Activated CD4-positive, alpha-beta T cell treated with anti-CD3 and anti-CD28 coated beads, Interleukin-2, Interleukin-6, amounts not matched to agents 100 ng/mL and 50 ng/mL, durations not matched to agents 16 hours and 8 hours (primary cell): ENCODE measurements at places on chromosomes 4 and X.

DNA sequence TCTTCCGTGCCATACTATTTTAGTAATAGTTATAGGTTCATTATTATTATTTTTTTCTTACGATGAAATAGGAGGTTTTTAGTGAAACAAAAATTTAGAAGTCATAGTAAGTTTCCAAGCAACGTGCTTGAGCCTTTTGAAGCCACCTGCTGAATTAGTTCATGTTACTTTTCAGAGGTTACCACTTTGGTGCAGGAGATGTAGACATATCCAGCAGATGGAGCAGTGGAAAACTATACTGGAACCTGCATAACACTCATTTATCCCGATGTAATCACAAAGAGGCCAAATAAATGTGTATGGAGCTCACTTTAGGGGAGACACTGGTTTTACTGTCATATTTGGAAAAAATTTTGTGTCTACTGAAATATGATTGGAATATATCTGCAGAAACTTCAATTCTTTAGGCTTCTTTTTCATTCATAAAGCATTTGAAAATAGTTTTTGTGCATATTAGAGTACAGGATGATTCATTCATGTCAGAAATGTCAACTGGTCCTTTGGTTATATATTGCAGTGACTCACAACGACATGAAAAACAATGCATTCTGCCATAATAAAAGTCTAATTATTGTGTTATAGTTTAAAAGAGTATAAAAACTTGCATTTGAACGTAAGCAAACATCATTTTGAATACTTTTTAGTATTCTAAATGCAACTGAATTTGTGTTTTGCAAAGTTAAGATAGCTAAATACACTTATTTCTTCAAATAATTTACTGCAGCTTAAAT, 2182.9 kb upstream of the TENM3 start:
- no peak for DNase-seq

DNA sequence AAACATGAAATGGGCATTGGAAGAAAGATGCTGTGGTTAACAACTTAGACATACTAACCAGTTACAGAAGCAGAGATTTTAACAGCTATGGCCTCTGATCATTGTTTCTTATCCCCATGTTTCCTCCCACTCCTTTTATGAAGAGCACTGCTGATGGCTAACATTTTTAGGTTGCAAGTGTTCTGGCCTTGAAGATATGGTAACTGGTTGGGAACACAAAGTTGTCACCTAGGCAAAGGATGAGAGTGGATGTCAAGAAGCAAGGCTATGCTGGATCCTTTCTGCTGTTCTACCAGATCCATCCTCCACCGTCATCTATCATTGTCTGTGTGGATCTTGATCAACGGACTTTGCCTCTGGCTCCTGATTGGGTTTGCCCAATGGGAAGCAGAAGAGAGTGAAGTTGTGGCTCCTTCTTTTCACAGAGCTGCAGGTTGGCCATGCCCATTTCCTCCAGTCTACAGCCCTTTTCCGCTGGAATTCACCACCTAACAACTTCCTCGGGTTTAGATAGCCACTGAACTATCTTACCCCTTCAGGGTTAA, 48.9 kb upstream of the SPP1 start:
- DNase-seq = no peak

GRCh38 chr4:107978716-107979451, 10.8 kb upstream of the HADH start:
- DNase-seq = no peak

GRCh38 chr4:82223715-82224114, 150.1 kb downstream of the HNRNPD start:
- no peak for DNase-seq

GRCh38 chrX:31350808-31351074, 278.9 kb upstream of the FTHL17 start:
- DNase-seq = no peak

DNA sequence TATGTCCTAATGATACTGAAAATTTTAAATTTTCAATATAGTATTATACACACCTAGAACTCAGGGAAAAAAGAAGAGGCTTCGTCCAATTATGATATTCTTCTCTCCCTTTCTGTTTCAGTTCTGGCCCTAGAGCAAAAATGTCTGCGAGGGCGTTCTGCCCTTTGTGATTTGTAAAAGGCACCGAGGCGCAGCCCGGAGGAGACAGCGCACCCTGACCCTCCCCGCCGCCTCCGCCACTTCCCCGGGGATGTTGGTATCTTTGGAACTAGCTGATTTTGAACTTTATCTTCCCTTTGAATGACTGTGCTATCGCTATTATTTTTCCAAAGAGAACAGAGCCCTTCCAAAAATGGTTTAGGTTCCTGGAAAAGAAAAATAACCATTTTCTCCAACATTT, 173.2 kb upstream of the FAM9B start:
- no peak for DNase-seq

GRCh38 chrX:133771086-133771646, 214.2 kb downstream of the GPC3 start:
- DNase-seq = no peak

DNA sequence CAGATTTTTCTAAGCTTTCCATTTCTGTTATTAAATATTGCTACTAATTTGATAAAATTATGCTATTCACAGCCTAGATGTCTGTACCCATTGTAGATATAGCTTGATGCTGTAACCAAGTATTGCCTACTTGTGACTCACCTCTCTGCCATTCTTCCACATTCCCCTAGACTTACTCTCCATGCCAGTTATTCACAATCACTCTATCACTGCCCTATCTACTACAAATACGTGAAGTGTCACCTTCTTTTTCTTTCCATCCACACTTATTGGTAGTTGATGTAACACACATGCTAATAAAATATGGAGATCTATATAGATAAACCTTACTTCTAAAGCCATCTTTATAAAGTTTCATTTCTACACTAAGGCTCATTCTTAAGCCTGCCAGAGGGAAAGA, 179.4 kb upstream of the PACRGL start:
- no peak for DNase-seq

DNA sequence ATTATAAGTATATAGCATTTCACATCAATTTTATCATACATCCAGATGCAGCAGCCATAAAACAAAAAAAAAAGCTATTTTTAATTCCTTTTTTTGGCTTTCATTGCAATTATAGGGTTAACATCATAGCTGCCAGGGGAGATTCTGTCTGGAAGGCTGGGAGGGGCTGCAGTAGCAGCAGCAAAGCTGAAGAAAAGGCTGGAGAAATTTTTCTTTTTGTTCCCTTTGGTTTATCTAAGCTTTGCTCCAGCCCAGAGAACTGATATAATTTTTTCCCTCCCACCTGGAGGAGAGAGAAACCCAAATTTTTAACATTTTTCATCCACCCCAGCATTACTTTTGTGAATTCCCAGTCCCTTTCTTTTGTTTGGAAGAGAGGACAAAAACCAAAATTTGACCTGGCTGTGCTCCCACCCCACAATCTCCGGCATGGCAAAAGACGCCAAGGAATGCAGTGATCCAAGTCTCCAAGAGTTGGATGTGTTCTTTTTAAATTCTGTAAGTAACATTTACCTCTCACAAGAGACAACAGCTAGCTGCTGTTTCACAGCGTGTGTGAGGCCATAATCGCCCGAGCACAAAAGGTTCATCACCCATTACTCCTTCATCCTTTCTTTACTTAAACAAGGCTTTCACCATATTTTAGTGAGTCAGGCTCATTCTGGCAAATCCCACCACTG, 25.1 kb upstream of the FAM156A start:
- no peak for DNase-seq

DNA sequence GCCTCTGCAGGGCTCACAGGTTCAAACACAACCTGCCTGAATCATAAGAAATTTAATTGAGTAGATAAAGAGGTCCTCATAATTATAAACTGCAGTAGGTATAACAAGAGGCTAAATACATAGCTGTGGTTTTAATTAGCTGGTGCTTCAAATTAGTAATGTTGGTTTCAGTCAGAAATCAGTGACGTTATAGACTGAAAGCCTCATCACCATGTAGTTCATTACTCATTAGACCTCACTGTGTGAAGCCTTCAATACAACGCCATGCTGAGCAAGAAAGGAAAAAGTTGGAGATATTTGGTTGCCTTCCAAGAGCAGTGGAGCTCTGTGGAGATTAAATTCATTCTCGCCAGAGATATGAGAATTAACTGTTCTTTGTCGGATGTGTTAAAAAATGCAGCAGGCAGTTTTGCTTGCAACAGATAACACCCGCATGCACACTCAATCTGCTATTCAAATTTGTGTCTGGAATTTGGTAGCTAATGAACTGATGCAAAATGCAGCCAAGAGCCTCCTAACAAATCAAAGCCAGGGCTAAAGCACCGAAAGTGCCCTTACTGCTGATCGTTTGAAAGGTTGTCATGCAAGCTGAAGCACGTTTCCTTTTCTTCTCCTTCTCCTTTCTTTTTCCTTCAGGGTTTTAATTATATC, 148.9 kb downstream of the AFF2 start:
- DNase-seq = no peak

DNA sequence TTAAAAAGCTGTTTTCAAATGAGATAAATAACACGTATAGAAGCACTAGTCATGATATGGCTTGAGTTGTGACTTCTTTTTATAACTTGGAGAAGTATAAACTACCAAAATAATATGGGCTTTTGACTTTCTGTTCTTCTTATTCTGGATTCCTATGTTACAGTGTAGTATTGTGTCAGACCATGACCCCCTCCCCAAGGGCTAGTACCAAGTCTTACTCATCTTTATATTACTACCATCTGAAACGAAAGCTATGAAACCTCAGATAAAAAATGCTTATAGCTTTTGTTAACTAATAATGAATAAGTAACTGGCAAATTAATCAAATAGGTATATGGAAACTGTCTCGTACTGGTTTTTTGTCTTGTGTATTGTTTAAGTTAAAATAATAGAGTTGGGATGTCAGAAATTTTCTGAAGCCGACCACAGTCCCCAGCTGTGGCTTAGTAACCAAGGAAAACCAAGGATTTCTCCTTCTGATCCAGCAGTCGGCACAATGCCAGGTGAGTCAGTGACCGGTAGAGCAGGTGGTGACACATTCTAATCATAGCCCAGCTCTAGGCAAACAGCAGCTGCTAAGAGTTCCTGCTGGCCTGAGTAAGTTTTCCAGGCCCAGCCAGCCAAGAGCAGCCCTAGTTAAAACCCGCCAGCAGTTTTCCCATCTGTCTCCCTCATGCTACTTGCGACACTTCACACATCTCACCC, 163.3 kb upstream of the PRDX4 start:
- no peak for DNase-seq

DNA sequence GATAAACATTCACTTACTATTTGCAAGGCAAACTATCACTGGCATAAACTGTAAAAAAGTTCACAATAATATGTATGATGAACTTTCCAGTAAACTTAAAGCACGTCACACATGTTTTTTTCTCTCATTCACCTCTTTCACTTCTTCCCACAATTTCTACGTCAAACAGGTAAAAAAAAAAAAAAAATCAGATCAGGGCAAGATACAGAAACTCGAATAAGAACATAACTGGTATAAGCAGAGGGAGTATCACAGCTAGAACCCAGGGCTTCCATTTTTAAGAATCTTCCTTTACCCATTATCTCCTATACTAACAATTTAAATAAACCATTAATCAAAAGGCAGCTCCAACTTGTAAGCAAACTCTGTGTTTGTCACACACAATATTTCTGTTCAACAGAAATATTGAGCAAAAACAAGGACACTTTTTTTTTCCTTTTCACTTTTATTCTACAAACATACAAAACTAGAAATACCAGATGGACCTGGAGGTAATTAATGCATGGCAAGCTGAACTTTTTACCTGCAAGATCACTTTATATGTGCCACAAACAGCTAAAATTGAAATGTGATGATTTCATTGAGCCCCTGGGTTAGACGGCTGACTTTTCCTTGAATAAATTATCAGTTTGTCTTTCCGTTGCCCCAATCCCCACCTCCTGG, 47.5 kb upstream of the NSUN7 start:
- no peak for DNase-seq

GRCh38 chr4:76499461-76499860, 64.4 kb downstream of the SHROOM3 start:
- DNase-seq = no peak

GRCh38 chr4:123250843-123251242, 145.8 kb upstream of the SPRY1 start:
- no peak for DNase-seq

DNA sequence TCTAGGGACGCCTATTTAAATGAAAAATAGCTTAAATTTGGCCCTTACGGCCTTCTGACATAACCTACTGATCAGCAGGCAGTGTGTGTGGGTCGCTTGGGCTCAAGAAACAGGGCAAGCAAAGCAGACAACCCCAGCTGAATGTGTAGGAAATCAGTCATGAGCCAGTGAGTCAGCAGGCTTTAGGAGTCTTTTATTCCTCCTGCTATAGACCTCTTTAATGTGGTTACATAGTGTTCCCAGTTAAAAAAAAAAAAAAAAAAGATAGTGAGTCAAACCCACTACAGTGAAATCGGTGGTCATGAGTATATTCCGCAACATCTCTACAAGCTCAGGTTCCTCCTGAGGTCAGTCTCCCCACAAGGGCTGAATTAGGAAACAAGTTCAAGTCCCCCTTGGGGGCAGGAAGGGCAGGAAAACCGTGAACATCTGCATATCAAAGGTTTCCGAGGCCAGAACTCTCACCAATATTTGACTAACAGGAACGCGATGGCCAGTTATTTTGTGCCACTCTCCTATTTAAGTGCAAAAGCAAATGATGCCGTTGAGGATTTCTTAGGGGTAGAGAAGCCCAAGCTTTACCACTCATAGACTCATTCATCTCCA, 32.7 kb downstream of the ACSL1 start:
- DNase-seq = peak; percentile 66

GRCh38 chrX:111244235-111244750, 26.0 kb downstream of the CAPN6 start:
- peak; percentile 26 for DNase-seq

DNA sequence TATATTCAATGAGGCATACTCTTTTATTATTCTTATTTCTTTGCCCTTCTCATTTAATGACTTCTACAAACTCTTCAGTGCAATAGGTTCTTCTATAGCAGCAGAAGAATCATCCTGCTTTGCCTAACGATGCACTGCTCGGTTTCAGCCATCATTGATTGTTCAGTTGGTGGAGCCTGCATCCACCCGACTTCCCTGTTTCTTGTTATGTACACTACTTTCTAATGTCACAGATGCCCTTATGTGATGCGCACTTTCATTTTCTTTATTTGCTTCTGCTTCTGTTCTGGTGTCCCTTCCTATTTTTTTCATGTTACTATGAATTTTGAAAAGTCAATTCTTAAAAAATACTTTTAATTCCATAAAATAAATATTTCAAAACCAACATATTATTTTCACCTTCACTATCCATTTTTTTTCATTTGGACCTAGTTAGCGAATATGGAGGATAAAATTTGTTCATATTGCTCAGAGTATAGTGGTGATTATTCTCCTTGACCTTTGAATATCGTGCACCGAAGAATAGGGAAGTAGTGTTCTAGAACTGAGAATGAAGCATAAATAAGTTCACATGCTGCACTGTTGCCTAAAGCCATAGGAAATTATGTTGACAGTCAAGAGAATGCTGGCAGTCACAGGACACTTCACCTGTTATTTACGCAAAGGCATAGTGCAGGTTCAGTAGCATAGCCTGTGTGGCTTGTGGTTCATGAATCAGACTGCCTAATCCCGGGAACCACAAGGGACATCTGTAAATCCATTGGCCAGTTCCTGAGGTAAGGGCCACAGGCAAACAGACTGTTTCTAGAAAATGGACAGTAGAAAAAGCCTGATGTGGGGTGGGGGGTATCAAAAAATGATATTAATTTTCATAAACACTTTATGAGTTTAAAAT, 21.3 kb upstream of the SFRP2 start:
- no peak for DNase-seq

GRCh38 chrX:13485167-13485566, 84.2 kb upstream of the EGFL6 start:
- no peak for DNase-seq

- no peak for DNase-seq
These were observed 145.5 kb upstream of the MAMLD1 start for GRCh38 chrX:150217609-150218008.
